Myocyte (in vitro differentiated cells): ENCODE measurements at places on chromosomes 1 and 21.
A peak's percentile ranks its signal among the peaks of the same experiment; 100 is the strongest.

DNA sequence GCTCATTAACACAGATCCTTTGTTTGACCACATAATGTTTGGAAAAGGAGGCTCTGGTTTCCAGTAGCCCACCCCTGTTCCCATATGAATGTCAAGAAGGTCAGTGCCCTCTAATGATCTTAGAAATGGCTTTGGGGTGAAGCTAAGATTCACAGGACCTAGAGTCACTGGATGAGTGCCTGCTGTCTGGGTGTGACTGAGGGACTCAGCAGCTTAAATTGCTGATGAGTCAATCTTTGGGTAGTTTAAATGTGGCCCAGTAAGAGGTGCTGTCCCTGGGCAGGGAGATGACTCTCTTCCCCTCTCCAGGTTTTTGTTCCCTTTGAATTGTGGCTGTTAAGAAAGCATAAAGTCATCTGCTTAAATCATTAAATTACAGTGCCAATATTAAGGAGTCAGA lies 50.6 kb downstream of the L1TD1 start:
- DNase-seq = peak; percentile 38

GRCh38 chr1:63641615-63642014 lies 48.4 kb downstream of the PGM1 start:
- DNase-seq = no peak

DNA sequence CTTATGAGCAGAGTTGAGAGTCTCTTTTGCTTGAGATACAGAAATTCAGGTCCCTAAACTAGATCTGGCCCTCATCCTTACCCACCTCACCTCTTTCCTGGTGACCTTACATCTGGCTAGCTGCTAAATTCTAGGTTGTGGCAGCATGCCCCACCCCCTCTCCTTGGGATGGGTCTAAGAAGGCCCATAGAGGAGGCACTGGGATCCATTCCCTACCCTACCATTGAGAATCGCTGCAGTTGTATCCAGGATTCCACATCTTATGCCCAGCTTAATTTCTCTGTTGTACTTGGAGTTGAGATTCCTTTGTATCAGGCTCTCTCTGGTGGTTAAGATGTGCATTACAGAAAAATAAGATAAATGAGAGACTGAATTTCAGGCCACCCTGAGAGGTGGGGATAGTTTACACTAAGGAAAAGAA lies 9.5 kb upstream of the TMEM39B start:
- DNase-seq = peak; percentile 89

GRCh38 chr1:60697204-60697994 lies 385.0 kb upstream of the NFIA start:
- no peak for DNase-seq

- no peak for DNase-seq
Observed at GRCh38 chr1:195202241-195202640, 1406.0 kb downstream of the KCNT2 start.

DNA sequence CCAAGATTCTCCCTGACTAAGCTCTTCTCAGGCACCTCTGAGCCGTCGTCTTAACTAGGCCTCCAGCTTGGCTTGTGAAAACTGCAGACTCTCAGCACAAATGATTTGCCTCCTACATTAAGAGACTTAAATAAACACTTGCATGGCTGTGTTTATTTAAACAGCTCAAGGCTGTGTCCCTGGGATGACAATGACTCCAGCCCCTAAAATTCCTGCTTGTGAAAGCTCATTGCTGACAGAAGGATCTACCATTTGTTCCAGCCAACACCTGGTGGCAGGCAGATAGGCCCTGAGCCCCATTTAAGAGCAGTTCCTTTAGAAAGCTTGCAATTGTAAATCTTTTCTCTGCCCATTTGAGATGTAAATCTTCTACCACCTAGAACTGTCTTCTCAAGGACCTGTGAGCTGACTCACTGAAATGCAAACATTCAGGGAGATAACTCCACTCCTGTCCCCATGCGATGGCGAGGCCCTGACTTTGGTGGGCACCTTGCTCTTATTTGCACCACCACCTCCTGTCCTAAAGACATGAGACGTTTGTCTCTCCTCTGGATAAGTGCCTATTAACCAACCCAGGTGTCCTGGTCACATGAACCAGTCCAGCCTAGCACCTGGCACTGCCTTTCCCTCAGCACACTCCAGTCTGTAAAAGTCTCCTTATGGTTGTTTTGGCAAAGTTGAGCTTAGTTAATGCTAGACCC lies 15.1 kb upstream of the PCP4 start:
- DNase-seq = no peak

- DNase-seq = no peak
Observed at GRCh38 chr1:200588698-200589097, 31.9 kb downstream of the KIF14 start.

DNA sequence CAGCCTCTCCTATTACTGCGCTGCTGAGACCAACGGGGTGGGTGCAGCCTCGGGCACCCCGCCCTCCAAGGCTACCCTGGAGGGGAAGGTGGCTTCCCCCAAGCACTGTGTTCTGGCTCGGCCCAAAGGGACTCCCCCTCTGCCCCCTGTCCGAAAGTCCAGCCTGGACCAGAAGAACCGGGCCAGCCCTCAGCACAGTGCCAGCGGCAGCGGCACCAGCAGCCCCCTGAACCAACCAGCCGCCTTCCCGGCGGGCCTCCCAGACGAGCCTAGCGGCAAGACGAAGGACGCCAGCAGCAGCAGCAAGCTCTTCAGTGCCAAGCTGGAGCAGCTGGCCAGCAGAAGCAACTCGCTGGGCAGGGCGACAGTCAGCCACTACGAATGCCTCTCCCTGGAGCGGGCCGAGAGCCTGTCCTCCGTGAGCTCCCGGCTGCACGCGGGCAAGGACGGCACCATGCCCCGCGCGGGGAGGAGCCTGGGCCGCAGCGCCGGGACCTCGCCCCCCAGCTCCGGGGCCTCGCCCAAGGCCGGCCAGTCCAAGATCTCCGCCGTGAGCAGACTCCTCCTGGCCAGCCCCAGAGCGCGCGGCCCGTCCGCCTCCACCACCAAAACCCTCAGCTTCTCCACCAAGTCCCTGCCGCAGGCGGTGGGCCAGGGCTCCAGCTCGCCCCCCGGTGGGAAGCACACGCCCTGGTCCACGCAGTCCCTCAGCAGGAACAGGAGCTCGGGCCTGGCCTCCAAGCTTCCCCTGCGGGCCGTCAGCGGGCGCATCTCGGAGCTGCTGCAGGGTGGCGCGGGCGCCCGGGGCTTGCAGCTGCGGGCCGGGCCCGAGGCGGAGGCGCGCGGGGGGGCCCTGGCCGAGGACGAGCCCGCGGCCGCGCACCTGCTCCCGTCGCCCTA lies 533.1 kb downstream of the KIF26B start:
- peak; percentile 53 for DNase-seq
